ENCODE measurements at places on chromosomes 2 and 18.

DNA sequence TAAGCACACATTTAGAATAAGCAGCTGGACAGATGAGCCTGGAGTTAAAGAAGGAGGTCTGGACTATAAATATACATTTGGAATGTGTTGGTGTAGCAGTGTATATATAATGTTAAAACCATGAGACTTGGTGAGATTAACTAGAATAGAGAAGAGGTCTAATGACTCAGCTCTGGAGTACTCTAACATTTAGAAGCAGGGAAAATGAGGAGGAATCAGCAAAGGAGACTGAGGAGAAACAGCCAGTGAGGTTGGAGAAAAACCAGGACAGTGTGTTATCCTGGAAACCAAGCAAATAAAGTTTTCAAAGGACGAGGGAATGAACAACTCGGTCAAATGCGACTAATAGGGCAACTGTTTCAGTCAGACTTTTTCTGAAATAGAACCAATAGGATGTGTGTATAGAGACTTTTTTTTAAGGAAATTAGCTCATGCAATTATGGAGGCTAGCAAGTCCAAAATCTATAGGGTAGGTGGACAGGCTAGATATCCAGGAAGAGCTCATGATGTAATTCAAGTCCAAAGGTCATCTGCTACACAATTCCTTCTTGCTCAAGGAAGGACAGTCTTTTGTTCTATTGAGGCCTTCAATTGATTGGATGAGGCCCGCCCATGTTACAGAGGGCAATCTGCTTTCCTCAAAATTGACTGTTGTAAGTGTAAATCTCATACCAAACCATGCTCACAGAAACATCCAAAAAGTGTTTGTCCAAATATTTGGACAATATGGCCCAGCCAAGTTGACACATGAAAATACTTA lies 10.8 kb upstream of the SESTD1 start:
- no peak for DNase-seq

- DNase-seq, result no peak
These were observed 395.1 kb downstream of the FBXO15 start for GRCh38 chr18:73752546-73752945.

GRCh38 chr2:8255448-8255800 lies 426.4 kb upstream of the ID2 start:
- no peak for DNase-seq

- no peak for DNase-seq
These were observed 31.7 kb downstream of the SLC40A1 start for GRCh38 chr2:189548666-189549448.

GRCh38 chr2:8847400-8847799 lies 10.0 kb upstream of the KIDINS220 start:
- DNase-seq, result no peak

DNA sequence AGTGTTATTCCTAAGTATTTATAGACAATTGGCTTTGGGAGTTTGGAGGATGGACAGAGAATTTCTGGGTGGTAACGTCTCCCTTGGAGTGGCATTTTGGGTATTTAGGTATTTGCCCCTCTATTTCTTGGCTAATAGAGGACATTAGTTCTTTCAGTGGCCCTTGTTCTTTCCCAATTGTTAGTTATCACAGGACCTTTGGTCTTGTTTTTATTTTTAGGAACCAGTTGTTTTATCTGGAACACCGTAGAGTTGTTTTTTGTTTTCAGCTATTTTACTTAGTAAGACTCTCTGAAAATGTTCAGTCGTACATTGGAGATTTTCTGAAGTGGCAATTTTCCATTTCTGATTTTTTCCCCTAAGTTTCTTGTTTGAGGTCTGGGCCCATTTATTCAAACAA lies 40.5 kb upstream of the TNFRSF11A start:
- DNase-seq, result no peak

- DNase-seq, result no peak
These were observed 108.9 kb upstream of the ITGA4 start for GRCh38 chr2:181348107-181348837.

DNA sequence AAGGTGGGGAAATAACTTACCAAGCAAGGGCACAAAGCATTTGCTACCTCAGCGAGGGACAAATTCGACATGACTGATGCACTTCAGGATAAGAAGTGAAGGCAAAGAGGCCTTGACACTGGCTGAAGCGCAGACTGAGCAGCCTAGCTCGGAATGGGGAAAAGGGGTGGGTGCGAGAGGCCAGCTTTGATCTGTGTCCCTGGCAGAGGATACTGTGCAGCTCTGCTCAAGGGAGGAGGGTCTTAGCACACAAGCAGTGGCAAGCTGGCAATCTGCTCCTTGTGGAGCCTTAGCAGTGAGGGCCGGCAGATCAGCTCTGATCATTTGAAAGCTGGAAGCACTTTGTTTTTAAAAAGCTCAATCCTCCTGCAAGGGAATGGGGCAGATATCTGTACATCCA lies 222.3 kb downstream of the ZBTB7C start:
- DNase-seq, result no peak

DNA sequence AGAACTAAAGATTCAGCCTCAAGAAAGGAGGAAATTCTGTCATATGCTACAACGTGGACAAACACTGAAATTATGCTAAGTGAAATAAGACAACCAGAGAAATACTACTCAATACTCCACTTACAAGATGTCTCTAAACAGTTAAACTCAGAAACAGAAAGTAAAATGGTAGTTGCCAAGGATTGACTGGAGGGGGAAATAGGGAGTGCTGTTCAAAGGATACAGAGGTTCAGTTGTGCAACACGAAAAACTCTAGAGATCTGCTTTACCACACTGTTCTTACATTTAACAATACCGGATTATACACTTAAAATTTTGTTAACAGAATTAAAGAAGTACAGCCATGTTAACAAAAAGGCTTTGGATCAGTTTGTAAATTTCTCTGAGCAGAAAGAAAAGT lies 39.8 kb upstream of the C2orf15 start:
- no peak for DNase-seq

- no peak for DNase-seq
These were observed 48.3 kb upstream of the ZC3H15 start for GRCh38 chr2:186437719-186438118.

DNA sequence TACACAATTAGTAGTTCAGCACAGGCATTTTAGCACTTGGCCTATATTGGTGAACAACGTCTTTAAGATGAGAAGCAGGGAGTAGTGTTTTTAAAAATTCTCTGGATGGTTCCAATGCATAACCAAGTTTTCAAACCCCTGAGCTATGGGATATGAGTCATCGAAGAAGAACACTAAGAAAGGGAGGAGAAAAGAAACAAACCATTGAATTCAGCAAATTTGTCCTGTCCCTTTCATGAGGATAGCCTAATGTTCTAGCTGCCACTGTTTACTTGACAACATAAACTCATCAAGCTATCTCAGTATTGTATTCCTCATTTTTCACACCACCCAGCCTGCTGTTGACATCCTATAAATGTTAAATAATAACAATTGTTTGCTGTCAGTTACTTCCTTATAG lies 158.0 kb downstream of the BARD1 start:
- no peak for DNase-seq

DNA sequence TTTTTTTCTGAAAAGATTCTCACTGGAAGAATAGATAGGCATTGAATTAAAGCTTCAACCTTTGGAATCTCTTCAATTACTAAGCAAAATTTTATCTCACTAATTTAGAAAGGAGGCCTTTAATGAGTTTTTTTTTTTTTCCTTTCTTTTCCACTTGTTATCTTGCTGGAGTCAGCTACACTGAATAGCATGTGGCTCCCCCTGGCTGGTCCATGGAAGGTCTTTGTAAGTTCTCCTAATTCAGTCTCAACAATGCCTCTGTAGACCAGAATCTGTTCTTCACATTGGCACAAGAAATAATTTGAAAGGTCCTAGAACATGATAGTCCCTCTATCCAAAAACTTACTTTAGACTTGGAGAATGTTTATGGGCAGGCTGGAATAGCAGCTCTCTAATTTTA lies 24.2 kb upstream of the SCN1A start:
- no peak for DNase-seq

GRCh38 chr2:71166812-71167211 lies 36.4 kb downstream of the MPHOSPH10 start:
- no peak for DNase-seq

GRCh38 chr2:168246072-168246482 lies 1.3 kb downstream of the STK39 start:
- no peak for DNase-seq

GRCh38 chr2:7281231-7282201 lies 364.3 kb downstream of the RNF144A start:
- DNase-seq, result no peak

- DNase-seq, result no peak
These were observed 45.4 kb upstream of the CTAGE1 start for GRCh38 chr18:22463076-22463475.

- DNase-seq, result no peak
These were observed 18.8 kb upstream of the FOXI3 start for GRCh38 chr2:88471083-88471942.

GRCh38 chr18:66668706-66669105 lies 64.8 kb upstream of the CDH19 start:
- no peak for DNase-seq

GRCh38 chr2:121256720-121257479 lies 28.1 kb downstream of the TFCP2L1 start:
- no peak for DNase-seq

- no peak for DNase-seq
These were observed 65.1 kb downstream of the MAP4K4 start for GRCh38 chr2:101762451-101763171.

DNA sequence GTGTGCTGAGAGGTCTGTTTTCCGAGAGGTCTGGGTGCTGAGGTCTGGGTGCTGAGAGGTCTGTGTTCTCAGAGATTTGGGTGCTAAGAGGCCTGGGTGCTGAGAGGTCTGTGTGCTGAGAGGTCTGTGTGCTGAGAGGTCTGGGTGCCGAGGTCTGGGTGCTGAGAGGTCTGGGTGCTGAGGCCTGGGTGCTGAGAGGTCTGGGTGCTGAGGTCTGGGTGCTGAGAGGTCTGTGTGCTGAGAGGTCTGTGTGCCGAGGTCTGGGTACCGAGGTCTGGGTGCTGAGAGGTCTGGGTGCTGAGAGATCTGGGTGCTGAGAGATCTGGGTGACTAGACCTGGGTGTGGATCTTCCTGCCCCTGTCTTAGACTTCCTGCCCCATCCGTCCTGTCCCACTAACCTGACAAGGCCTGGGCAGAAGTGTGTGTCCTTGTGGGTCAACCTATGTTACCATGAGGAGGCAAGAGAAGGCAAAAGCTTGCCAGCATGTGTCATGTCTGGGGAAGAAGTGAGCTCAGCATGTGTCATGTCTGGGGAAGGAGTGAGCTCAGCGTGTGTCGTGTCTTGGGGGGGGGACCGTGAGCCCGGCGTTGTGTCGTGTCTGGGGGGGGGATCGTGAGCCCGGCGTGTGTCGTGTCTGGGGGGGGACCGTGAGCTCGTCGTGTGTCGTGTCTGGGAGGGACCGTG lies 69.3 kb downstream of the KCNG2 start:
- DNase-seq, result no peak

- DNase-seq, result no peak
These were observed 1.2 kb downstream of the PTPN4 start for GRCh38 chr2:119760956-119761275.

GRCh38 chr2:135130751-135131150 lies 78.7 kb downstream of the RAB3GAP1 start:
- no peak for DNase-seq

DNA sequence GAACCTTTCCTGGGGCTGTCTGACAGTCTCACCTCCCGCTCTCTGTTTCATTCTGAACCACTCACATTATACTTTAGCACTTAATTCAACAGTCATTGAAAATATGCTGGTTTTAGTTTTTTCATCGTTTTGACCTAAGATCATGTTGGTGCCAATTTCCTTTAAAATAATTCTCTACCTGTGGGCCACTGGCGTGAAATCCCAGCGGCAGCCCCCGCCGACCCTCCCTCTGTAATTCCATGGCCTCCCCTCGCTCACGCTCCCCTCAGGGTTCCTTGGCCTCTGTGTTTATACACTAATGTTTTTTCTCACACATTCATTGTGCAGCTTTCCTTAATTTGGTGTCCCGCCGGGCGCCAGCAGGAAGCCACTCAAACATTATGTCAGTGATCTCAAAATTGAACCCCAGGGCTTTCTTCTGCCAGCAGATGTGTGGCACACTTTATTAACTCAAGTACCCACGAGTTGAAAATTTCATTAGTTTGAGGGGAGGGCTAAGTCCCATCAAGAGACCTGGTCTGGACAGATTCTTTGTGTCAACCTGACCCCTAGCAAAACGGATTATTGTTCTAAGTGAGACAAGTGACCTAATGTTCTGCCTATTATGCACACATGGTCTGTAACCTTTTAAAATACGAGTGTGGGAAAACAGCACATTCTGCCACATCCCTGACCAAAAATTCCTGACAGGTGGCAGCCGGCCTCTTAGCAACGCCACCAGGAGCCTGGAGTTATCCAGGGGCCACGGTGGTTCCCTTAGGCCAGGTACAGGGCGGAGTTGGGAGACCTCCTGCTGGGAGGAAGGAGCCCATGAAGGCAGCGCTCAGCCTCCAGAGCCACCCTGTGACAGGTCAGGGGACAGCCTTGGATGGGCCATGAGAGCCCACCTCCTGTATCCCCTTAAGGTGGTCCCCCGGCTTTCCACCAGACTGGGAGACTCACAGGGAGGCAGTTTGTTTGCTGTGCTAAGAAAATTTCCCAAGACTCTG lies 53.1 kb downstream of the APOB start:
- DNase-seq, result no peak

- DNase-seq, result no peak
These were observed 47.3 kb upstream of the GULP1 start for GRCh38 chr2:188244383-188244782.

DNA sequence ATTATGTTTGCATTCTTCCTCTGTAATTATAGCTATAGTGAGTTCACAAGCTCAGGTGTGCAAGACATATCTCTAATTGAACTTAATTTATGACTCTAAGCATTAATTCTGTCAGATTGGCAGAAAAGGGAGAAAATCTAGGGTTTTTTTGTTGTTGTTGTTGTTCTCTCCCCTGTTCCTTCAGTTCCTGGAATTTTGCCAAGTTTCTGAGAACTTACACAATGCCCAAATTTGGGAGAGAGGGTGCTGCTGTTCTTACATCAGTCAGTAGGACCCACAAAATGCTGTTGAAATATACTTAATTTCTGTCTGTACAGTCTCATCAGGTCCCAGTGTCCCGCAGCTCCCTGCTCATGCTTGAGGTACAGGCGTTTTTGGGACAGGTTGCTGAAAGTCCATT lies 221.8 kb upstream of the RBMS1 start:
- DNase-seq, result no peak

- DNase-seq, result no peak
These were observed 154.9 kb upstream of the SMIM21 start for GRCh38 chr18:75582406-75582821.

DNA sequence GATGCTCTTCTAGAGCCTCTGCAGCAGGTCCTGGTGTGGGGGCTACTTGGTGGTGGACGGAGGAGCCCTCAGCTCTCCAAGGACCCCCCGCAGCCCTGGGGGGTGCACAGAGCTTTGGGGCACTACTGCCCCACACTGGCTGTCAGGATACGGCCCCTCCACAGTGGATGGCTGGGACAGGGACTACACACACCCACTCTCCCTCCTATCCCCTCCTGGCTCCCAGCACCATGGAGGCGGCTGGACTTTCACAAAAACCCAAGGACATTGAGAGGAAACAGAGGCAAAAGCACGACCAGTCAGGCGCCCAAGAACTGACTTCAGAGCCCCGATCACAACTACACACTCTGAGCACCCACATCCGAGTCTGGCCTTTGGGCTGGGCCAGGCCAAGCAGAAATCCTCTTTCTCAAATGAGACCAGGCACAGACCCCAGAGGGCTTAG lies 12.6 kb downstream of the GPR35 start:
- DNase-seq, result no peak
